ENCODE measurements at places on chromosomes 2 and 18.

DNA sequence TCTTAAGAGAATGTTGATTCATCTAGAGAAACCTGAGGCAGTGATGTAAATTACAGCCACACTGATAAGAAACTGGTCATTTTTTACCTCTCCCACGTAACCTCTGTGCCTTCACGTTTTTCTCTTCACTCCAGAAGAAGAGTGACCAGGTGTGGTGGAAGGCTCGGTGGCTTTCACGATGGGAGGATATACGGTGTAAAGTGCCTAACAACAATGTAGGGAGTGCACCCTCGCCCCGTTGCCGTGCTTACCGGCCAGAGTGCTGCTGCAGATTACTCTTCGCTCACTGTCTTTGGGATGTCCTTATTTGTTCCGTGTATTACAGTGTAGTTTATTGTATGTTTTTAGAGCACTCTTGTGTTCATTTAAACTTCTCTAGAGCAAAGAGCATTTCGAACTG is 46.5 kb downstream of the NCK2 start:
- no peak for DNase-seq

DNA sequence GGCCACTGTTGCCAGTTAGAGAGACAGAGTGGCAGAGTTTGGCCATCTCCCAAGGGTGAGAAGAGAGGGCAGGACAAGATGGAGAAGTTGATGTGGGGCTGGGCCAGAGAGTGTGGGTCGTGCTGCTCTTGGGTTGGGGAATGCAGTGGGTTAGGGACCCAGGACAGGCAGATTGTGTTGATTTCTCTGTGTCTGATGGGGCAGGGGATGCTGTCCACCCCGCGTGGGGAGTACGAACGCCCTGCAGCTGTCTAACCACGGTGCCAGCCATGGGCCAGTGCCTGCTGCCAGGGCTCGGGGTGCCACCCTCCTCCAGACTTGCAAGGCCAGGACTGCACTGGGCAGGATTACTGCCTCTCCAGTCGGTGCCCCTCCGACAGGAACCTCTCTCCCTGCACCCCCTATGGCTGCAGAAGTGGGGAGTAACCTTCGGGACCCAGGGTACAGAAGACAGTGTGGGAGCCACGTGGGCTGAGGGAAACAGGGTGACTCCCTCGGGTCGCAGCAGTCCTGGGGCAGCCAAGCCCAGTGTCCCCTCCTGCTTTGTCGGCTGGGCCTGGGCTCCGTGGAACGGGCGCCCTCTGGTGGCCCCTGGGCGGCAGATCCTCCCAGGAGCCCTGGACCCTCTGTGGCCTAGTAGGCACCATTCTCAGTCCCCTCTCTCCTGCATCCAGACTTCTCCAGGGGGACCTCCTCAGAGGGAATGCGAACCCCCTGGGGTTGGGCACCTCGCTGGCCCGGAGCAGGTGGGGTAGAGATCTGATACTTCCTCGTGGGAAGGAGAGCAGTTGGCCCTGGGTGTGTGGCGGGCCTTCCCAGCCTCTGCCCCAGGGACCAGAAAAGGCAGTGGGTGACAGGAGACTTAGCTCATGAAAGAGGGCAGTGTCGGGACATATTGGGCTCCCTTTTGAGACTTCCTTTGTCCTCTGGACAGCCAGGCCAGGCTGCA is 2.7 kb downstream of the GPC1 start:
- DNase-seq = peak; percentile 76

GRCh38 chr2:99857867-99858444 is 284.4 kb downstream of the AFF3 start:
- DNase-seq = no peak

- no peak for DNase-seq
Observed at GRCh38 chr2:88606371-88607030, 20.8 kb downstream of the EIF2AK3 start.

DNA sequence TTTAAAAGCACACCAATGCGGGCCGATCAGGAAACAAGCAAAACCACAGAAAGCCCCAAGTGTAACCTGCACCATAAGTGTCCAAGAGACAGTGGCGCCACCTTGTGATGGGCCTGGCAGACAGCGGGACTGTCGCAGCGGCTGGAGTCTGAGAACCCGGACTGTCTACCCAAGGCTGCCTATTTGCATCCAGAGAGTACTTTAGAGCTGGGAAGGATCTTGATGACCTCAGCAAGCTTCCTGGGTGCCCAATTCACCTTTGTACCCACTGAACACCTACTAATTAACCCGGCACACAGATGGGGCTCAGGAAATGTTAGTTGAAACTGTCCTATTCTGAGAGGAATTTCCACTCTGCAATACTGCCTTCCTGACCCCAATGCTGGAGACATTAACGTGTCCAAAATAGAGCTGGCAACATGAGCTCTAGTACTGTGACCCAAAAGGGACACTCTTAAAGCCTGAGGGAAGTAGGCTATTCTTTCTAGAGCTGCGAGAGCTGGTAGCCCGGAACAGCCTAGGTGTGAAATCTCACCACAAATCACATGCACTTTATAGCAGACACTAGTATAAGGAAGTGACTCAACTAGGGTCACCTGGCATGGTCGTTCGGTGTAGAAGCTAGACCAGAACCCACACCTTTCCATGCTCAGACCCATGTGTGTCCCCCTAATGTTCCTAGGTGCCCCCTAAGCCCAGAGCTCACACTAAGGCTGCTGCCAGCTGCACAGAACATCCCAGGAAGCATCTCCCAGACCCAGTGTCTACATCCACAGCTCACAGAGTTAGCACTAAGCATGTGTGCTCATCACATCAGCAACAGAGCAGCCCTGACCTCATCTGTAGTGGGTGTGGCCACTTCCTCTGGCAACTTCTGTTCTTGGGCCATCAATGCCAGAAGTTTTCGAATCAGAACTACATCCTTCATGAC is 25.4 kb downstream of the POLR1A start:
- DNase-seq = peak; percentile 62

DNA sequence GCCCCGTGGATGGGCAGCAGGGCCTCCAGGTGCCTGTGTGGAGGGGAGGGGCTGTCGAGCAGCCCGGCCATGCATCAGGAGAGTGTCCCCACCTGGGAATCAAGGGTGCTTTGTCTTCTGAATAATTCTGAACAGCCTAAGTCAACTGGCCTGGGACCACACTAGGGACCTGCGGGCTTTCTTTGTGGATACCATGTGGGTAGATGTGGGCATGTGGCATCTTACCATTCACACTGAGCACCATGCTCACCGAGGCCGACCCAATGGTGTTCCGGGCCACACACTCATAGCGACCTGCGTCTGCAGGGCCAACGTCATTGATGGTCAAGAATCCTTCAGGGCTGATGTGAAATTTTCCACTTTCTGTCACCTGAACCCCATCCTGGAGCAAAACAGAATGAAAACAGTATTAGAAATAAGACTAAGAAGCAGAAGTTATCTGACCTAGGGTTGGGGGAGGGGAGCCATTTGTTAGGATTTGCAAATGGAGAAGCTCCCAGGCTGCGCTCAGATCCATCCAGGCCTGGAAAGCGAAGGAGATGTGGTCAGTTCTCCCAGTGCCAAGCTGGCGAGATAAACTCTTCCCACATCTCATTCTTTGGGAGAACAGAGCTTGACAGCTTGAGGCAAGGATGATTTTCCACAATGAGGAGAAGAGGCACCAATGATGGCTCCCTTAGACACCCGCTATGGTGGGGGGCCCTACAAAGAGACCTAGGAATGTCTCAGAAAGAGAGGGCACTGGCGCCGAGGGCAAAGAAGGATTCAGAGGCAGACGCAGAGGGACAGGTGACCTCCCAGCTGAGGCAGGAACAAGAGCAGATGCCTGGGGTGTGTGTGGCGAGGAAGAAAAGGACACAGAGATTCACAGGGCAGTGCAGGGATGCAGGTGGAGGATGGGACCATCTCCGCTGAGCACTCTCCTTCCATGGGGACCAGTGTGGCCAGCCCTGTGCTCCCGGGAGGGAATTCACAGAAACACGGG is 83.4 kb downstream of the PXDN start:
- no peak for DNase-seq

GRCh38 chr18:73774811-73775509 is 372.7 kb downstream of the FBXO15 start:
- DNase-seq = no peak

- no peak for DNase-seq
Observed at GRCh38 chr2:190696792-190697398, 48.0 kb downstream of the NAB1 start.

- no peak for DNase-seq
Observed at GRCh38 chr18:21184396-21184996, 57.5 kb upstream of the GREB1L start.

GRCh38 chr2:217691920-217692666 is 310.7 kb downstream of the TNS1 start:
- DNase-seq = no peak

DNA sequence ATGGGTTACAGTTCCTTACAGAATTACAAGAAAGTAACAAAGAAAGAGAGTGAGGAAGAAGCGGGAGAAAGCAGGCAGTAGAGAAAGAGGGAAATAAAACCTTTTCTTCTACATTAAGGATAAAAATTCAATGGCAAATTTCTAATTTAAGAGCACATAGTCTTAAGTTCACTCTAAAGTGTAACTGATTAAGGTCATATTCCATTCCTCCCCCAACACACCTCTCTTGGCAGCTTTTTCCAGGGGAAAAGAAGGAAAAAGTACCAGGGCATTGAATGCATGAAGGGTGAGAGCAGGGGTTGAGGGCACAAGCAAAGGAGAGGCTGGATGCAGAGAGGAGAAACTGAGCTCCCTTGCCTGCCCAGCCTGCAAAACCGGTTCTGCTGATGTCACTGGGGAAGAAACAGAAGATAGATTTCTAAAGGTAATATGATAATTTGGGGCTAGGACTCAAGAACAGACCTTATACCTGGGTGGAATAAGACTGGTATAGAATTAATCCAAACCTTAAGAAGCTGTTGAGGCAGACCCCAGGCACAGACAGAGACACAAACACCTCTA is 4.6 kb downstream of the ACMSD start:
- DNase-seq = no peak

DNA sequence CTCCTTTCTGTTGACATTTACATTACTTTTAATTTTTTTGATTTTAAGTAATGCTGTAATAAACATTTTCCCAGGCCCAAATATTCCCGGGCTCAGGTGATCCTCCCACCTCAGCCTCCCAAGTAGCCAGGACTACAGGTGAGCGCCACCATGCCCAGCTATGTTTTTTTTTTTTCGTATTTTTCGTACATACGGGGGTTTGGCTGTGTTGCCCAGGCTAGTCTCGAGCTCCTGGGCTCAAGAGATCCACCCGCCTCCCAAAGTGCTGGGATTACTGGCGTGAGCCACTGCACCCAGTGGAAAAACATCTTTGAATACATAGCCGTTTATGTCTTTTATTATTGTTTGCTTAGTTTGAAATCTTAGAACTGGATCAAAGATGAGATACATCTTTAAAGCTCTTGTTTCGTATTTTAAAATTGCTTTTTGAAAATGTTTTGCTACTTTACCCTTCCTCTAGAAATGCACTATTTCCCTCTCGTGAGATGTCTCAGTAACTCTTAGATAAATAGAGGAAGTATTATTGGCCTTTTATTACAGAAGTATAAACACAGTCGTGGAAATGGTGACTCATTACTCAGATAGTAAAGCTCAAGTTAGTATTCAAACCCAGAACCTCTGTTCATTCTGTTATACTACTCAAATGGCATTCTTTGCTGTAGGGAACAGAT is 2.4 kb downstream of the SMCHD1 start:
- DNase-seq = no peak

- no peak for DNase-seq
Observed at GRCh38 chr2:230930149-230930780, 5.2 kb upstream of the GPR55 start.

- DNase-seq = no peak
Observed at GRCh38 chr2:102120261-102120660, 22.3 kb upstream of the IL1R1 start.

GRCh38 chr18:7023581-7023980 is 94.0 kb downstream of the LAMA1 start:
- no peak for DNase-seq

- DNase-seq = peak; percentile 66
Observed at GRCh38 chr2:135709992-135710391, 31.7 kb upstream of the UBXN4 start.

- DNase-seq = no peak
Observed at GRCh38 chr2:28165087-28165635, 227.5 kb upstream of the FOSL2 start.

DNA sequence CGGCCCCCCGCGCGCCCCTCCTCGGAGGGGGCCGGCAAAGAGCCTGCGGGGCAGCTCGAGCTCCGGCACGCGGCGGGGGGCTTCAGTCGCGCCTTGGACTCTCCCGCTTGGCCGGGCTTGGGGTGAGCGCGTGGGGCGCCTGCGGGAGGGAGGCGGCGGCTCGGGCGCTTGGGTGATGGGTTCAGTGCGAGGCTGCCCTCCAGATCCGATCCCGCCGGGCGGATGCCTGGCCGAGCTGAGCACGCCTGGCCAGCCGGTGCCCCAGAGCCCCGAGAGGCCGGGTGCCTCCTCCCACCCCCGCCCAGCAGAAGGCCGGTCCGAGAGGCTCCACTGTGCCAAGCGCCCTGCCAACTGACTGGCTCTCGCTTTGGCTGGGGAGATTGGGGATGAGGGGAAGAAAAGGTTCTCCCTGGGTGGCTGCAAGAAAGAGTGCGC is 273 bp upstream of the NXPH2 start:
- no peak for DNase-seq

- no peak for DNase-seq
Observed at GRCh38 chr18:56647951-56648893, 2.9 kb upstream of the WDR7 start.

- no peak for DNase-seq
Observed at GRCh38 chr2:231110551-231110950, 14.3 kb downstream of the HTR2B start.

DNA sequence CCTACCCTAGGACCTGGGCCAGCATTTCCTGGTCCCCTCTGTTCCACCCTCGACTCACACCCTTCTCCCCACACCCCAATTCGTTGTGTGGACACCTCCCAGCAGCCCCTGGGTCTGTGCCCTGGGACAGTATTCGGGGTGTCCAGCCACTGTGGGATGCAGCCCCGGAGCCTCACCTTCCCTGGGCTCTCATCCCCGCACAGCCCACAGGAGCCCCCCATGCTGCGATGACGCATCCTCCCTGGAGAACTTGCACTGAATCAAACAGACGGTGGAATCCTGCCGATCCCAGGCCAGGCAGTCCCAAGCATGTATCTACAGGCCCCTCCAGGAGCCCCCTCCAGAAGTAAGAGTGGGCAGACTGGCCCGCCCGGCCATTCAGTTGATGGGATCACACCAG is 9.7 kb downstream of the ITM2C start:
- no peak for DNase-seq

- peak; percentile 59 for DNase-seq
Observed at GRCh38 chr2:43605079-43605655, 9.3 kb upstream of the THADA start.

- DNase-seq = no peak
Observed at GRCh38 chr2:200479692-200480265, 30.1 kb downstream of the KCTD18 start.
